ENCODE measurements at places on chromosomes 3 and 15.

GRCh38 chr3:98322101-98322500 is 31.6 kb upstream of the OR5K4 start:
- no peak for DNase-seq

GRCh38 chr3:128392818-128393544 is 73.7 kb downstream of the DNAJB8 start:
- no peak for DNase-seq

DNA sequence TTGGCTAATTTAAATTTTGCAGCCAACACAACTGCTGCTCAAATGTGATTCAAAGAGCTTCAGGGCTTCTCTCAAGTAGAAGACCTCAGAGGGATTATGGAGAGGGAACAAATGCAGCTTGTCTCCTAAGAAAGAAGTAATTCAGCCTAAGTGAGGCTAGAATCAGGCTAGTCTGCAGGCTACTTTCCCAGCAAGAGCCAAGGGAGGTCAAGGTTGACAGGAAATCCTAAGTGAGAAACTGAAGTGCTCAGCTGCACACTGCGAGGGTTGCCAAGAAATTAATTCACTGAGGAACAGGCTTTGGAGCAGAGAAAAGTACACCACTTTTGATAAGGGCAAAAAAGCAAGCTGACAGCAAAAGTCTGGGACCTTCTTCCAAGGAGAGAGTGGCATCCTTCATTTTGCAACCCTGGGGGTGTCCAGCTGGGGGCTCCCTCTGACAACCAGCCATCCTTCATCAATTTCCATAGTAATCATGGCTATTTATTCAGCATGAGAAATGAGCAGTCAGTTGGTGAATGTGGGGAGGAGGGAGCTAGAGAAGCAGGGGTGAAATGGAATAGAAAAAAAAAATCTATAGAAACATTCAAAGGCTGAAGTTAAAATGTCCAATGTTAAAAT is 646.4 kb upstream of the ADAMTS9 start:
- DNase-seq = no peak

GRCh38 chr3:69819282-69819681 is 80.0 kb downstream of the MITF start:
- DNase-seq = no peak

GRCh38 chr3:66407611-66408218 is 93.1 kb downstream of the LRIG1 start:
- DNase-seq = peak; percentile 50

- no peak for DNase-seq
Measured at GRCh38 chr15:48427960-48428547, 96.8 kb downstream of the DUT start.

DNA sequence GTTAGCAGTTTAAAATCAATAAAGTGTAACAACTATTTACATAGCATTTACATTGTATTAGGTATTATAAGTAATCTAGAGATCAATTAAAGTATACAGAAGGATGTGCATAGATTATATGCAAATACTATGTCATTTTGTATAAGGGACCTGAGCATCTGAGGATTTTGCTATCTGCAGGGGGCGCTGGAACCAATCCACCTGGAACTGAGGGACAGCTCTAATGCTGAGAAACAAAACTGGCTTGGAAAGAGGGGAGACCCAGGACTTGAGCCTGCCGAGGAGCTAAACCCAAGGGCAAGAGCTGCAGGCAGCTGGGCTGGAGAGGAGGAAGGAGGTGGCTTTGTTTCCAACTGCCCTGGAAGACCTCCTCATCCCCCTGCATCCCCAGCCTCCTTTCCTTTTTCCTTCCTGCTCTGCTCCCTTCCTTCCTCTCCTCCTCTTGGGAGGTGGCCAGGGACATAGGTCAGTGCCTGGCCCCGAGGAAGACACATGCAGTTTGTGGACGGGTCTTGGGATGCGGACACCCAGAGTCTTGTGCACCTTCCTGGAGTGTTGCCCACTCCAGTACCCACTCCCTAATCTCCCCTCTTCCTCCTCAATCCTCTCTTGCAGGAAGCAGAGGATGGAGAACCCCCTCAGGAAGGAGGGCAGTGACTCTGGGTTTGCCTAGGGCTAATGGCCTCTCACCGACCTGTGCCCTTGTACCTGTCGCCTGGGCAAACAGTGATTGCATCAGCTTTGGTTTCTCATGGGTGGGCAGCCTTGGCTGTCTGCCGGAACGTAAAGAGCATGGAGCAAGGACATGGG is 825 bp upstream of the RTP3 start:
- DNase-seq = peak; percentile 33

GRCh38 chr3:12508291-12508700 is 24.0 kb downstream of the TSEN2 start:
- no peak for DNase-seq

GRCh38 chr15:83914906-83915305 is 261.0 kb downstream of the ADAMTSL3 start:
- no peak for DNase-seq

DNA sequence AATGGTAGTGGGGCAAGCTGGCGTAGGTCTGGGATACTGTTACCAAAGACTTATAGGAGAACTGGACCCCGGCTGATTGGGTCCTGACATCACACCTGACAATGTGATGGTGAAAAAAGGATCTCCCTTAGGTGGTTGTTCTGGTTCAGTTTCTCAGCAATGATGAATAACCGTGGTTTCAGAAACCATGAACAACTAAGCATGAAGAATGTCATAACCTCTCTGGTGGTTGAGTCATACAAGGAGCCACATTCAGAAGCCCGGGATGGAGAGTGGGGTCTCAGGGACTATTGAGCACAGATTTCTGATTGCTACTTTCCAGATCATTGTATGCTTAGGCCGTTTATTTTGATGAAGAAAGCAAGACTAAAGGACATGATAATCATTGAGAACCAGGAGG is 17.4 kb downstream of the GPR160 start:
- no peak for DNase-seq

- DNase-seq = no peak
Measured at GRCh38 chr3:62659660-62660059, 215.6 kb downstream of the CADPS start.

DNA sequence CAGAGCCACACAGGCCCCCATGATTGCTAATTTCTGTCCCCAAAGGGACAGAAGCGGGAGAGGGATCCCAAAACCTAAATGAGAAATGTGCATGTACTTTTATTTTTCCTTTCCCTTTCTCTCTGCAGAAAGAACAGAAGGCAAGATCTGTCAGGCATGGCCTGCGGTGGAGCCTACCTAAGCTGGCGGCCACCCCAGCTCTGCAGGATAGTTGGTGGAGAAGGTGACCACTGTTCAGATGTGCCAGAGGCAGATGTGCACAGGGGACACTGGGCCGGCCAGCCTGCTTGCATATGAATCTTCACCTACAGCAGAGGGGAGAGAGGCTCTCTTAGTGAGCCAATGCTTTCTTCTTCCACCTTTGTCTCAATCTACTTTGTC is 2.1 kb upstream of the AMOTL2 start:
- DNase-seq = no peak

DNA sequence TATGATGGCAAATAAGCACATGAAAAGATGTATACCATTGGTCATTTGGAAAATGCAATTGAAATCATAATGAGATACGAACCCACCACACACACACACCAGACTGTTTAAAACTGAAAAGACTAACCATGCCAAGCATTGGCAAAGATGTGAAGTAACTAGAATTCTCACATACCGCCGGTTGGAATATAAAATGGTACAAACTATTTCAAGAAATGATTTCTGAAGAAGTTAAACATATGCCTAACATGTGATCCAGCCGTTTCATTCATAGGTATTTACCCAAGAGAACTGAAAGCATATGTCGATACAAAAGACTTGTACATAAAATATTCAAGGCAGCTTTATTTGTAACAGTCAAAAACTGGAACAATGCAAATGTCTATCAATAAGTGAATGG is 28.9 kb downstream of the HES1 start:
- DNase-seq = no peak

DNA sequence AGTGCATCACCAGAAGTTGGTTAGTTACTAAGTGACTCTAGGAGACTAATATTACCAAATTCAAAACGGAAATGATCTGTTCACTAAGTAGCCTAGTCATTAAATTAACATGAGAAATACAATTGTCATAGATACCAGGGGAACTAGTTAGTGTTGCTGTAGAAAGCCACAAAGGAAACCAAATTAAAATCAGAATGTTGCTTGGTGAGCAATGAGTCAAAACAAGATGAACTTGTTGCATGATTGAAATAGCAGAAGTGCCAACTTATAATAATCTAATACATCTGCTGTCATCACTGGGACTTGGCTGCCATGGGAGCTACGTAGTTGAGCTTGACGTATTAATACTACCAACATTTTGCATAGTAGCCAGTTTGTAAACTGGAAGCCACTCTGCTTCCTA is 458.1 kb downstream of the DIPK2A start:
- no peak for DNase-seq

GRCh38 chr15:95086531-95087252 is 855.3 kb downstream of the MCTP2 start:
- no peak for DNase-seq

- DNase-seq = no peak
Measured at GRCh38 chr3:135238871-135239614, 444.0 kb downstream of the EPHB1 start.

GRCh38 chr15:25773248-25773647 is 89.9 kb downstream of the ATP10A start:
- no peak for DNase-seq

DNA sequence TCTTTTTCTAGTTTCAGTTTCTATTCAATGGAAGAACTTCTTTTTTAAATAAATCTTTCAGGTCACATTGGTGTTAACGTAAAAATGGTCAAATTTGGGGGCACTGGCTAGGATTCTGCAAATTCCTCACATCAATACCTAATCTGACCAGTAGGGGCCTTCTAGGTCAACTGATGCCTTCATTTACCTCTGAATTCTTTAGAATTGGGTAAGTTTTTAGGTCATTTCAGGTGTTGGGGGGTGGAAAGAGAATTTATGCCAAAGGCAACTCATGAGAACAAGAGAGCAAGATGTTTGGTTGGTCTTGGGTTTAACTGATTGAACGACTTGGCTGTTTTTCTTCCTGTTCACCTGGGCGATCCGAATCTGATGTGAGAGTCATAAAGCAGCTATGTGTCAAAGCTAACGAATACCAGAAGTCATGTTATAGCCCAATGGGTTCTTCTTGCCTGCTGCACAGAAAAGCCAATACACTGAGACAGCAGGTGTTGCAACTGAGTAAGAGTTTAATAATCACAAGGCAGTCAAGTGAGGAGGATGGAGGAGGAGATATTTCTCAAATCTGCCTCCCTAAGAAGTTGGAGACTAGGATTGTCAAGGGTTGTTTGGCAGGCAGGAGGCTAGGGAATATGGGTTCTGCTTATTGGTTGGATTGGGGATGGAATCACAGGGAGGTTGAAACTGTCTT is 15.3 kb downstream of the LRRC49 start:
- no peak for DNase-seq

- DNase-seq = no peak
Measured at GRCh38 chr3:170714122-170714521, 128.2 kb upstream of the SLC7A14 start.

DNA sequence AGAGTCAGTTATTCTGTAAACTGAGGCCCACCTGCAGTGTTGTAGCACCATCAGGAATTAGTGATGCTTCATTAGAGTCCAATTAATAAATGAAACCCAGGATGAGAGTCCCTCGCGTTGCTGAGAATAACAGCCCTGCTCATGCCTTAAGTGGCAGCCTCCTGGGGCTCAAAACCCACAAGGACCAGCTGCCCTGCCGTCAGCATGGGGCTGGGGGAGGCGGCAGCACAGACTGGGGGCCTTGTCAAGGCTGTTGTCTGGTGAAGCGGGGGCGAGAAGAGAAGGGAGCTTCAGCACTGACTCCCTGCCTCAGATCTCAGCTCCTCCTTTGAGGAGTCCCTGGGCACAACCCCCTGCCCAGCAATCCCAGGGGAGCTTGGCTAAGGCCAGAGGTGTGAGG is 21.0 kb downstream of the CCDC33 start:
- DNase-seq = no peak

DNA sequence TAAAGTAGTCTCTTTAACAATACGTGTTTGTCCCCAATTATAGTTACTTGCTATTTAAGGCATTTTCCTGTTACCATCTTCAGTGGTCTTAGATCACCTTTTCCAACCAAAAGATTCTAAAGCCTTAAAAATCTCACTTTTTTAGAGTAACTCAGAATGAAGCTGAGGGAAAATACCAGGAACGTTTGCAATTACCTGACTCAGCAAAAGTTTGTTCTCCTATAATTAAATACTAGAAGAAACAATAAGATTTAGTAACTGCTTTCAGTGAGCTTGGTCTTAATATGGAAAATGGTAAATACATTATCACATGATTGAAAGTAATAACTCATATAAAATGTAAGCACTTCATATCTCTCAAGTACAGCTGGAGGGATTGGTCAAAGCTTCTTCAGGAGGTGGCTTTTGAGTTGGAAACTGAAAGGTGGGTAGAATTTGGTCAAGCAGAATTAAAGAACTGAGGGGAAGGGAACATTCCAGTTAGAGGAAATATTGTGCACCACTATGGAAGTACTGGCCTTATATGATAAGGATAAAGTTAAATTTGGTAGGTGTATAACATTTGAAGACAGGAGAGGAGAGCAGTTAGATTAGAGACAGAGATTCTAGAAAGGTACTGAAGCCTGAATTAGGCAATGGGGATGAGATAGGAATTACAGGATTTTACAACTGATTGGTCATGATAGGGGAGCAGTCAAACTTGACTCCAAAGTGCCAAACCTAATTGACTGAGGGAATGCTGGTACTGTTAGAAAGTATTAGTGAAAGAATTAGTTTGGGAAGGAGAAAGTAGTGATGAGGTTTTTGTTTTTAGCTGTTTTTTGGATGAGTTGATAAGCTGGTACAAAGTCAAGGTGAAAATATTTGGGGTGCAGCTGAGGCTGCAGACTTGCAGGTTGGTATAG is 21.9 kb downstream of the TSC22D2 start:
- no peak for DNase-seq

DNA sequence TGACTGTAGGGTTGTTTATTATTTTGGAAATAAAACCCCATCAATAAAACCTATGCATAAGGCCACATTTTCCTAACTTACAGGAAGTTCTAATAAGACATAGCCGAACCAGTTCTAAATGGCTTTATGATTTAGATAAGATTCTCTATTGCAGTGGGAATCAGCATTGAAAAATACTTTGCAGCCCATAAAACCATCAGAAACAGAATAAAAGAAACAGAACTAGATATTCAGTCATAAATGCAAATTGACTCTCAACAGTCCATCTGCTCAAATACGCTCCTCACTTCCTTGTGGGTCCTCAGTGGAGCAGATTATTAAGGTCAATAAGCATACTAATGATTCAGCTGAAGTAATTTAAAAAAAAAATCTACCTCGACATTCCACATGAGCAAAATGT is 8.8 kb downstream of the SATB1 start:
- DNase-seq = no peak

- DNase-seq = no peak
Measured at GRCh38 chr15:56074481-56075265, 81.3 kb upstream of the NEDD4 start.

GRCh38 chr3:67765575-67765974 is 111.2 kb upstream of the SUCLG2 start:
- DNase-seq = no peak

DNA sequence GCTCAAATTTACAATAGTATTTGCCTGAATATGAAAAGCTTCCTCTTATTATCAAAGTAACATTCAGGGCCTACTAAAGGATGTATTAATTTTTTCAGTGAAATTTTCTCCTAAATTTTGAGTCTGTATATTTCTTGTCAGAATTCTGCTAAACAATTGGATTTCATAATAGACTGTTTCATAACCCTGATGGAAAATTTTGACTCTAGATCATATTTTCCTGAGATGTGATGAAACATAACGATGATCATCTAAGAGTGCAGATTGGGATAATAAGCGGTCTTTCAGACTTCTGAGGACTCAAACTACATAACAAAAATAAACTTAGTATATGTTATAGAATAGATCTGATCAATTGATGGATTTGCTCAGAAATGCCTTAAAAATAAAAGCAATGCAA is 574.5 kb upstream of the TBL1XR1 start:
- DNase-seq = no peak

- no peak for DNase-seq
Measured at GRCh38 chr3:158808697-158809096, 6.8 kb downstream of the MFSD1 start.

Measured in activated T-helper 1 cell treated with Interleukin-2 at 50 U/mL for 16 hours (primary cell).